ENCODE measurements at places on chromosomes 1 and 21. TPM values are rescaled to one million over a fixed set of nuclear protein-coding genes. Genes with fewer than 3 reads are reported as not detected.

GPR37L1 gene
- 1.1 TPM for total RNA-seq

GRCh38 chr1:42153624-42154023, 414 bp downstream of the GUCA2B start:
- DNase-seq, result no peak

DNA sequence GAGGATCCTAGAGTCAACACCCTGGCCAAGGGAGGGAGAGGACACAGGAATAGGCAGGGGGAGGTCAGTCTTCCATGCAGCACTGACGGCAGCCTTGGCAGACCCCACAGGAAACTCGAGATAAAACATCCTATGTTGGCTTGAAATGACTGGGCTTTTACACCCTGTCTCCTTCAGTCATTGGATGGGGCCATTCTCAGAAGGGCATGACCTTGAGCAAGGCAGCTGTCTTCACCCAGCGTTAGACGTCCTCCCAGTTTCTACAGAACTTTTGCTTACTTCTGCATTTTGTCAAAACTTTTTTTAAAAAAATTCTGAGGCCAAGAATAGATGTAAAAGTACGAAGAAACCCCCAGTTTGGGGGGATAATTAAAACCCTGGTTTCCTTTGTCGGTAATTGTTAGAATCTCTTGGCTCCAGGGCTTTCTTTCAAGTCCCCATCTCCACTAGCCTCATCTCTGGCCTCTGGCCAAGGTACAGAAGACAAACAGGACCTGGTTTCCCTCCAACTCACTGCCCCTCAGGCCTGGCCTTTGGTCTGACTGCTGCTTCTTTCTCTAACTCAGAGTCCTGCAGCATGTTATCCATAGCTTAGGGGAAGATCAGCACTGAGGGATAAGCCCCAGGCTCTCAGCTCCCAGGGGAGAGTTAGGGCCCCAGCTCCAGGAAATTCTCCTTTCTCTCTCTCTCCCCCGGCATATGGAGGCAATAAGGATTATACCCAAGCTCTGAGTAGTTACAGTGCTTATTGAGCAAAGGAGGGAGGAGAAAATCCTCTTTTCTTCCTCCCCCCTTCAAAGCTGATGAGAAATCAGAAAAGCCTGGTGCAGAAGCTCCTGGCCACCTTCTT, 51.6 kb upstream of the KCND3 start:
- no peak for DNase-seq

GRCh38 chr1:49319426-49319963, 542.8 kb upstream of the BEND5 start:
- DNase-seq, result no peak

- DNase-seq, result no peak
Measured at GRCh38 chr1:199522936-199523335, 504.6 kb upstream of the NR5A2 start.

DNA sequence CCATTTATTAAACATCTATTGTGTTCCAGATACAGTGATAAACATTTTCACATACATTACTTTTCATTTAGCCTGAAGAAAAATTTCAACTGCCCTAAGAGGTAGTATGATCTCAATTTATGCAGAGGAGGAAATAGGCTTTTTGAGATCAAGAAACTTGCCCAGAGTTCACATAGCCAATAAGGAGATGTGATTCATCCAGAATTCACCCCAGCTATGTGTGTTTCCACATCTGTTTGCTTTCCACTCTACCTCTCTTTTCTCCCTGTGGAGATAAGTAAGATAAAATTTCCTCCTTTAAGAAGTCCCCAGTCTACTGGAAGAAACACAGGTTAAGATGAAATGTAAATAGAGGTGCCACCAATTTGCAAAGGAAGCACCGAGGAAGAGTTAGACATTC, 199.7 kb upstream of the C8B start:
- DNase-seq, result no peak
